ENCODE measurements at places on chromosomes 6 and 20.

DNA sequence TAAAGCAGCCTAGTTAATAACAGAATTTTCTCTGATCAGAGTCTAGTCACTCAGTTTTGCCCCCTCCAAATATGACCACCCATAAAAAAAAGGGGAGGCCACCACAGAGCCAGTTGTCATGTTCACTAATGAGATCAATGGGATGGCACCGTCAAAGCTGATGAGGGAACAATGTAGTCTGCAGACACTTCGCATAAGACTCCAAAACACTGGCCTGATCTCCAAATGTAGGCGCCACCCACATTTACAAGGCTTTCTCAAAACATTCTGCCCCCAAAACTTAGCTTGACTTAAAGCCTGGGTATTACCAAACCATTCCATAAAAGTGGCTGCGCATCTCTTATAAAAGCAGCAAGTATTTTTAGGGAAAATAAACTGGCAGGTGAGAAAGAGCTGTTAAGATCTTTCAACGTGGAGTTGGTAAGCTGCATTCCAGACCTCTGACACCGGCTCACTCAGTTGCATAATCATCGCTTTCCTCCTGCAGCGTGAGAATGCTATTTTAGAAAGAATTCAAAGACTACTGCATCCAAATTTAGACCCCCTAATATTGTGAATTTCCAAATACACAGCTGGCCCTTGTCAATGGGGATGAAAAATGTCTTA, 59.3 kb downstream of the TBC1D7 start:
- DNase-seq = no peak

GRCh38 chr6:159908979-159909378, 18.2 kb downstream of the MAS1 start:
- no peak for DNase-seq

- DNase-seq = no peak
These were observed 172.0 kb downstream of the VEGFA start for GRCh38 chr6:43942011-43942442.

GRCh38 chr6:19921786-19922185, 84.6 kb downstream of the ID4 start:
- no peak for DNase-seq

- no peak for DNase-seq
These were observed 296.9 kb downstream of the PLCB1 start for GRCh38 chr20:8428988-8429387.

GRCh38 chr6:34225551-34225950, 11.1 kb upstream of the HMGA1 start:
- DNase-seq = no peak

GRCh38 chr6:84027340-84028181, 6.0 kb upstream of the MRAP2 start:
- DNase-seq = no peak

DNA sequence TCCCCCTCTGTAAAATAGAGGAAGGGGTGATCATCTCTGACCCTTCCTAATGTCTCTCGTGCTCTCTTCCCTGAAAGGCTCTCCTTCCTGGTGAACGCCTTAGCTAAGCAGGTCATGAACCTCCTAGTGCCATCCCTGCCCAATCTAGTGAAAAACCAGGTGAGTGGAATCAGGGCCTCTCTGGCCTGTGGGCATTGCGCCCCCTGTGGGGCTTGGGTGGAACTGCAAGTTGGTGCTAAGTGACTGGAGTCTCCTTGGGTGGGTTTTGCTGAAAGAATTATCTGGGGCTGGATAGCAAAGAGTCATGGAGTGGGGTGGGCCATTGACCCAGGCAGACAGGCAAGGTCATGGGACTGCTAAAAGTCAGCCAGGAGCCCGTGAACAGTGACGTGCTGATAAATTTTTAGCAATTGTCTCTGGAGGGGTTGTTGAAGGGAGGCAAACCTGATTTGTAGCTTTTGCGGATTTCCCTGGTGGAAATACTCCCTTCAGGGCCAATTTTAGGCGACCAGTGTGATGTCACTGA, 8.9 kb downstream of the BPIFB1 start:
- peak; percentile 10 for DNase-seq

DNA sequence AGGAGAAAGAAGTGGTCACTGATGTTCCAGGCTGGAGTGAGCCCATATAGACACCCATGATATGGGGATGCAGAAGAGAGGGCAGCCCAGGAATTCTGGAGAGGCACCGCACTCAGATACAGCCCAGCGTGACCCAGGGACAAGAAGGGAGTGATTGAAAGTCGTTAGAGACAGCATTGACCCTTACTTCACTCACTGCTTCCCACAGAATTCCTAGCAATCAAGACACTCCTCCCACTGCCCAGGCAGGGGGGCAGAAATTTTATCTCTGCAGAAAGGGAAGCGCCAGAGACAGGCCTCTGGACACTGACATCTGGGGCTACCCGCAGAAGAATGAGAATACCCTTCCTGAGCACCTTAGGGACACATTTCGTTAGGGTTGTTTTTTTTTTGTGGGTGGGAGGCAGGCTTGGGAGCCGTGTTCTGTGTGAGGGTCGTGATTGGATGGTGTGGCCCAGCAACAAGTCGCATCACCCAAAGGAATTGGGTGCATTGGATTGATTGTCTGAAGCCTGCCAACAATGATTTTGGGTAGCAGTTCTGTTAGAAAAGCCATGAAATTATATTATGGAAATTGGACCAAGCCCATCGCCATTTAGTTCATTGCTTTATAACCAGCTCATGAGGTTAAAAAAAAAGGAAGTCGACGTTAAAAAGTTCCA, 45.9 kb upstream of the MAP3K4 start:
- DNase-seq = no peak

DNA sequence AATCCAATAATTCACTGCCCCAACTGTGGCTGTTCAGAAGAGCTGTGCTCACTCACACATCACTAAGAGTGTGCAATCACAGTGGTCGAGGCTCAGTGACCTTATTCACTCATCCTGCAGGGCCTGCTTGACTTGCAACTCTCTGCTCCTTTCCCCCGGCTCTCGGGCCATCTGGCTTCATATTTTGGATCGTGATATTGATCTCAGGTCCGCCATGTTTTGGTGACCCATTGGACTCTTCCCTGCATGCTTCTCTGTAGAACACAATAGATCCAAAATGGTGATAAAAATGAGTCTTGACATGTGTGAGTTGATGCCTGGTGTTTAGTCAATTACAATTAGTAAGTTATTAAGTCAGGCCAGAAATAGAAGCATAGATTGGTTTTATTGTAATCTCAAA, 313.9 kb upstream of the SOX4 start:
- no peak for DNase-seq

DNA sequence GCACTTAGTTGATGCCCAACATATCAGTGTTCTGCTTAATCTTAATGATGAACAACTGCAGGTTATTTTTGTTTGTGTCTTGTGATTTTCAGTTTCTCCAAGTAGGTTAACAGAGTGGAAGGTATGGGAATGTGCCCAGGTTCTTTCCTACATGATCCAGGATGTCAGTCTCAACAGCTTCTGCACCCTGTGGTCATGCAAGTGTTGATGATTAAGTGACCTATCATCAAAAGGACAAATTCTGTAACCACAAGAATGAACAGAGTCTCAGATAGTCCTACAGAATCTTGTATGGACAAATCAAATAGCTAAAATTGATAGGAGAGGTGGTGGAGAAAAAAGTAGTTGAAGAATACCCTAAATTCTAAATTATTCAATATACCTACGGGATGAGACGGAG, 26.1 kb downstream of the MAN1A1 start:
- DNase-seq = no peak

DNA sequence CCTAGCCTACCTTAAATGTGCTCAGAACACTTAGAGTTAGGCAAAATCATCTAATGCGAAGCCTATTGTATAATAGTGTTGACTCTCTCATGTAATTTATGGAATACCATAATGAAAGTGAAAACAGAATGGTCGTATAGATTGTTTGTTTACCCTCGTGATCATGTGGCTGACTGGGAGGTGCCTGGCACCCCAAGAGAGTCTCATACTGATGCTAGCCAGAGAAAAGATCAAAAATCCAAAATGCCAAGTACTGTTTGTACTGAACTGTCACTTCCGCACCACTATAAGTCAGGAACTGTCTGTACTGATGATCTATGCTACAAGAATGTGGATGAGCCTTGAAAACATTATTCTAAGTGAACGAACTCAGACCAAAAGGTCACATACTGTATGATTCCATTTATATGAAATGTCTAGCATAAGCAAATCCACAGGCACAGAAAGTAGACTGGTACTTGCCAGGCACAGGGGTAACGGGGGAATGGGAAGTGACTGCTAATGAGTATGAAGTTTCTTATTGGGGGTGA, 22.4 kb downstream of the ZMYND8 start:
- DNase-seq = peak; percentile 99

DNA sequence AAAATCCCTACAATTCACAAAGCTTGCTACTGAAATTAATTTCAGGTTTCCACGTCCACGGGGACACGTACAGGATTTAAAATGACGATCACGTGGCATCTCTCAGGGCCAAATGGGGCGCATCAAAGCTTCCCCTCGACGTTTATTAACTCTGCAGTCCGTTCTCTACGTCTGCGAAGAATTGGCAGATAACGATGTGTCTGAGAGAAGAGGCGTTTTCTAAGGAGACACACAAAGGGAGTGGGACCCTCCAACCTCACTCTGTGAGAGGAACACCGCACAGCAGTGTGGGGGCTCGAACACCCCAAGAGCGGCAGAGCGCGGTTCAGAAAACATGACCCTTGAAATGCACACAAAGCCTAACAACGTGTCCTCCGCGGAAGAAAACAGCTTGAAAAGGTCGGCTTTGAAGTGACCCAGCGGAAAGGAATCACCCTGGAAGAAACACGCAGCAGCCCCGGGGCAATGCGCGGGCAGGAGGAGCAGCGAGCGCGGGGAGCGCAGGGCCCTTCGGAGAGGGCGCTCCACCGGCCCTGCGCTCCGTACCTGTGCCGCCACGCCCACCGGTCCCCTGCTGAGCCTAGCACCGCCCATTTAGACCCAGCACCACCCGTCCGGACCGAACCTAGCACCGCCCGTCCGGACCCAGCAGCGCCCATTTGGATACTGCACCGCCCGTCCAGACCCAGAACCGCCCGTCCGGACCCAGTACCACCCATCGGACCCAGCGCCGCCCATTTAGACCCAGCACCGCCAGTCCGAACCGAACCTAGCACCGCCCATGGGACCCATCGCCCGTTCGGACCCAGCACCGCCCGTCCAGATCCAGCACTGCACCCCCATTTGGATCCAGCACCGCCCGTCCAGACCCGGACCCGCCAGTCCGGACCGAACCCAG, 1.1 kb upstream of the AFDN start:
- no peak for DNase-seq

GRCh38 chr20:42018979-42019378, 400.8 kb upstream of the CHD6 start:
- DNase-seq = no peak

DNA sequence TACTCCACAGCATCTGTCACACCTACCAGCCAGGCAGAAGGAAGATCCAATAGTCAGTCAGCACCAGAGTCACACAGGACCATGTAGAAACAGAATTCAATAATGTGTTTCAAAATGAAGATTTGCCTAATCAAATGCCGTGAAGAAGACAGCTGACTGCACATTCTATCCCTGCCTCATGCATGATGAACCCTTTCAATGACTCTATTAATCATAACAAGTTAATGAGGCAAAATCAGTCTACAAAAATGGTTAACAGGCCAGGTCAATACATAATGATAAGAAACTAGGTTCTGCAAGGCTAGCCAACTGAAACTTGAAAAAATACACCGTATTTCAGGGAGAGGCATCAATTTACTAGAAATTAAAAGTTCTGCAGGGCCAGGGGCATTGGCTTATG, 6.7 kb upstream of the PNRC1 start:
- DNase-seq = no peak

- no peak for DNase-seq
These were observed 20.5 kb upstream of the ARG1 start for GRCh38 chr6:131552572-131552971.

DNA sequence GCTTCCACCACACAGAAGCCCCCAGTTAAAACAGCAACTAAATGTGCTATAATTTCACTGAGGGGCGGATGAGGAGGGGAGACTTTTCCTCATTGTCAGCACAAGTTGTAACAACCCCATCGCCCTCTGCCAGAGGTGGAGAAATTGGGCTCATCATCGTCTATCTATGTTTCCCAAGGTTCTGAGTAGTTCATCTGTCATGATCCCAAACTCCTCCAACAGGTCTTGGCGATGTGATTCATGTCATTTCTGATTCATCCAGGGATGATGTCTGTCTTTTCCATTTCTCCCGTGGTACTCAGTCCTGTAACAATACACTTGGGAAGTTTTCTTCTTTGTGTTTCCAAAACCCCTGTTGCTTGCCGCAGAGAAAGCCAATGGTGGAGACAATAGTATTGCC, 51.0 kb downstream of the TFAP2A start:
- no peak for DNase-seq

DNA sequence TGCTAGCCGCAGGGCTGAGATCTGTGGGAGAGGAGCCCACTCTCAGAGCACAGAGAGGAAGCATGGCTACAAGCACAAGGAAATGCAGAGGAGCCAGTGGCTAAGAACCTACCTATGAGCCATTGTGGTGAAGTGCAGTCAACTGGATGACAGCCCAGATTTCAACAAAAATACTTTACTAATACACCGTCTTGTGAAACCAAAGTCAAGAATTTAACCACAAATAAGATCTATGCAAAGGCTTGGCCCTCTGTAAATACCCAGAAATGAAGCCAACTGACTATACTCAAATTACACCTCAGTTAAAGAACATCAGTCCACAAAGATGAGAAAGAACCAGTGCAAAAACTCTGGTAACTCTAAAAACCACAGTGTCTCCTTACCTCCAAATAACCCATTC, 40.1 kb upstream of the PTCHD4 start:
- no peak for DNase-seq

DNA sequence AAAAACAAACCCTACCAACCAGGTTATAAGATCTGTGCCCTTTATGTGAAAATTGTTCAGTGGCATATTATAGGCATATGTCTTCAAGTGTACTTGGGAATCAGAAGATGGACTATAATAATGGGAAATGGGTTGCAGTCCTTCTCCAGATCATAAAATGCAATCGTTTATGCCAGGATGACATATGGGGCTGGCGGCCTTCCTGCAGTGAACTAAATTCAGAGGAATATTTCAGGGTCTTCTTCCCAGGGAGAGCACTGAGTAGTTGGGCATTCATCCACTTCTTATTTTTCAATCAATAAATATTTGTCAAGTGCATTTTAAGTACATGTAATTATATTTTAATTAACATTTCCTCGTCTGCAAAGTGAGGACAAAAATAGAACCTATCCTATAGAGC, 176.2 kb upstream of the CNR1 start:
- DNase-seq = no peak

GRCh38 chr6:17032988-17033634, 68.7 kb upstream of the STMND1 start:
- DNase-seq = peak; percentile 92

DNA sequence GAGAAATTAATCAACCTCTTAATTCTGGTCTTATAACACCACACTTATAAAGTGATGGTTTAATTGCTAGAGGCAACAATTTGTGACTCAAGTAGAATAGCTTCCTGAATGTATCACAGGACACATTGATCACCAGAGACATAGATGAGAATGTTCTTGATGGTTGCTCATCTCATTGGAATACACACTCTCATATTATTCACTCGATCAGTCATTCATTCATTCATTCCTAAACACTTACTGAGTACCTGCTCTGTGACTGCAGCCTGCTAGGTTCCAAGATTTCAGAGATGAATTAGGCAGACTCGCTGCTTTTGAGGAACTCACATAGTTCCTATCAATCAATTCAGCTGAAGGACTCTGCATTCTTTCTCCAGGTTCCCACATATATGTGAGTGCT, 365.1 kb upstream of the SOX4 start:
- no peak for DNase-seq

Data from kidney capillary endothelial cell (primary cell).